ENCODE measurements at places on chromosomes 11 and 22.

DNA sequence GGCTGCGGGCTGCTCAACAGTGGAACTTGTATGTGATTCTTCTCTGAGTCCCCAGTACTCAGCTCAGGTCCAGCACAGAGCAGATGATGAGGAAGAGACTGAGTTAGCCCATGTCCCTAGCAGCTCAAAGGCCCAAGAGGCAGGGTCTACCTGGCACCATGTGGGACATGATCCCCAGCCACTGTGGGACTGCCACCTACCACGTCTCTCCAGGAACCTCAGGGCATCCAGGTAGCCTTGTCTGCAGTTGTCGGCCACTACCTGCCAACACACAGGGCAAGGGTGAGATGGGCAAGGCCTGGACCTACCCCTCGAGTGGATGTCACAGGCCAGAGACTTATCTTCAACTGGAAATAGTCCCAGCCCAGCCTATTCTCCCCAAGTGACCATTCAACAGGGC, 4.4 kb downstream of the PNPLA5 start:
- no peak for DNase-seq

DNA sequence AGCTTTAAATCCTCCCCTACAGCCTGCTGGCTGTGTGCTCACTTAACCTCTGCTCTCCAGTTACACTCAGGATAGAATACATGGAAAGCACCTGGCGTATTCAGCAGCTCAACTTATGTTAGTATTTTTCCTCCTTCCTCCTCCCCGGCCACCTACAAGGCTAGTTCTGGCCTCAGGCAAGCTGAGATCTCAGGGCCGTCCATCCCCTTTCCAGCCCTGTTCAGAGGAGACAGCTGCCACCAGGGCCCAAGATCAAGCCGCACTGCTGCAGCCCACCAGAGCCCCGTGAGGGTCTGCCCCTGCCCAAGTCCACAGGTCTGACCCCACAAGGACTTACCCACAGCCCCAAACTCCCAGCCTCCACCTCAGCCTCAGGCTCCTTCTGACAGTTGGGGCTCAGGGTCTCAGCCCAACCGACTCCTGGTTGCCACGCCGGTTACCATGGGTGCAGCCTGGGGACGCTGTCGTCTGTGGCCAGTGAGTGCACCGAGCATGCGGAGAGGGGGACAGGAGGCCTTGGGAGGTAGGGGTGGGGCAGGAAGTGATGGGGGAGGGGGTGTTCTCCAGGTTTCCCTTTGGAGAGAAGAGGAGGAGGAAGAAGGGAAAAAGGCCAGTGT, at the start of gene C11orf16:
C11orf16 (minus strand) TSS at position 384 of the 617 bp plus-strand sequence. CDS start 639 bp downstream, outside the sequence.
- no peak for DNase-seq

DNA sequence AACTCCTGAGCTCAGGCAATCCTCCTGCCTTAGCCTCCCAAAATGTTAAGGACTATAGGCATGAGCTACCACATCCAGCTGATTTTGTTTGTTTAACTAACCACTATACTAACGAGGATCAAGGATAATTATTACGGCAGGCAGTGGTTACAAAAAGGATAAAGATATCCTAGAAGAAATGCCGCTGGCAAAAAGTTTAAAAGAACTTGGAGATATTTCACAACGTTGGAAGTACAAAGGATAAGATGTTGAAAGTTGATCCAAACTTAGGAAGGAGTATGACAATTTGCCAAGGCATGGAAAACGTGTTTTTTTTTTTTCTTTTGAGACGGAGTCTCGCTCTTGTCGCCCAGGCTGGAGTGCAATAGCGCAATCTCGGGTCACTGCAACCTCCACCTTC, 13.4 kb downstream of the AP5B1 start:
- no peak for DNase-seq

DNA sequence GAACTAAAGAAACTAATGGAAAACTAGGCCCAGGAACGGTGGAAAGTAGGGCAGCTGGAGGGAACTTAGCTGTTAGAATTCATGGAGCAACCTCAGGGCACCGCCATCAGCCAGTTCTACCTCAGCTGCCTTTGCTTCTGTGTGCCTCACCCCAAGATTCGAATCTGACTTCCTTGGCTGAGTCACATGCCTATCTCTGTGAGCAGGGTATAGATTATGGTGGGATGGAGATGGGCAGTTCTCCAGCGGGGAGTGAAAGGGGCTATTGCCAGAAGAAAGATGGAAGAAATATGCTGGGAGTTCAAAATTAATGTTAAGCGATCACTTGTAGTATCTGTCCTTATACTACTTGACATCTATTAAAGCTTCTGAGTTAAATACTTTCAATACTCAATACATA, 18.9 kb upstream of the VWA5A start:
- DNase-seq, result no peak
